GM23248 (cell line): ENCODE measurements at places on chromosomes 1 and 21.

- H3K36me3 ChIP-seq: no peaks in the 10 kb centered on the region
- peaks cover 14% of the 10 kb centered on the region for H3K4me1 ChIP-seq
- DNase-seq: no peak
- H3K27me3 ChIP-seq: no peaks in the 10 kb centered on the region
- H3K27ac ChIP-seq: no peak overlapping the region
Measured at GRCh38 chr1:33908324-33908956, 44.6 kb downstream of the HMGB4 start.

- H3K27me3 ChIP-seq: no peaks in the 10 kb centered on the region
- no peak overlapping the region for H3K4me3 ChIP-seq
- peaks cover 24% of the 10 kb centered on the region for H3K4me1 ChIP-seq
- H3K27ac ChIP-seq: no peak overlapping the region
- no peaks in the 10 kb centered on the region for H3K36me3 ChIP-seq
Measured at GRCh38 chr1:56330391-56331026, 248.9 kb downstream of the PLPP3 start.

- DNase-seq: peak; percentile 52
- no peaks in the 10 kb centered on the region for H3K36me3 ChIP-seq
- no peaks in the 10 kb centered on the region for H3K27me3 ChIP-seq
- no peak overlapping the region for H3K27ac ChIP-seq
- H3K4me3 ChIP-seq: no peak overlapping the region
Measured at GRCh38 chr1:97739596-97740103, 181.2 kb downstream of the DPYD start.

GRCh38 chr1:109628540-109629321, 9.1 kb downstream of the AMPD2 start:
- peaks cover 10% of the 10 kb centered on the region; the same call in 1 of the 2 replicates for H3K4me1 ChIP-seq
- no peak overlapping the region for H3K4me3 ChIP-seq
- no peak overlapping the region for H3K27ac ChIP-seq
